Psoas muscle (tissue), 8 donors: ENCODE measurements at places on chromosomes 2 and 18.

- no peak for DNase-seq
These were observed 361.9 kb downstream of the TXNL1 start for GRCh38 chr18:56276466-56276865.

DNA sequence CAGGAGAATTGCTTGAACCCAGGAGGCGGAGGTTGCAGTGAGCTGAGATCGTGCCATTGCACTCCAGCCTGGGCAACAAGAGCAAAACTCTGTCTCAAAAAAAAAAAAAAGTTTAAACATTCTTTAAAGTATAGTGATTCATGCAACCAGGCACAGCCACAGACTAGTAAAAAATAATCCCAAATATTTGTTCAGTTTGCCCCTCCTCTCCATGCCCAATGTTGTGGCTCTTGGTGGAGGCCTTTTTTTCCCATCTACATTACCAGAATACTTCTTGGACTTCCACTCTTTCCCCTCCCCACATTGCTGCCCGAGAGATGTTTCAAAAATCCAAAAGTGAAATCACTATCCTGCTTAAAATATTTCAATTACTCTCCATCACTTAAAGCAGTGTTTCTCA is 5.1 kb upstream of the MALT1 start:
- DNase-seq = no peak

DNA sequence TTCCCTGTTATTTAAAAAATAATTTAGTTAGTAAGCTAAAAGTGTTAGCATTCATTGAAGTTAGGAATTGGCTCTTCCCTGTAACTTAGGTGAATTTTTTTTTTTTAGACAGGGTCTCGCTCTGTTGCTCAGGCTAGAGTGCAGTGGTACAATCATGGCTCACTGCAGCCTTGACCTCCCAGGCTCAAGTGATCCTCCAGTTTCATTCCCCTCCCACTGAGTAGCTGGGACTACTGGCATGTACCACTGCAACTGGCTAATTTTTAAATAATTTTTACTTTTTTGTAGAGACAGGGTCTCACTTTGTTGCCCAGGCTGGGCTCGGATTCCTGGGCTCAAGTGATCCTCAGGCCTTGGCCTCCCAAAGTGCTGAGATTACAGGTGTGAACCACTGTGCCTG is 66.4 kb downstream of the CERS6 start:
- DNase-seq = no peak

- no peak for DNase-seq
These were observed 68.6 kb downstream of the ZAP70 start for GRCh38 chr2:97781981-97782380.

GRCh38 chr18:60549338-60549960 is 176.9 kb upstream of the MC4R start:
- DNase-seq = no peak

- DNase-seq = no peak
These were observed 21.9 kb upstream of the NCK2 start for GRCh38 chr2:105722726-105723297.
